ENCODE measurements at places on chromosomes 5 and 9.

GRCh38 chr9:138038244-138038671 is 160.7 kb downstream of the CACNA1B start:
- DNase-seq = no peak

- DNase-seq = no peak
Observed at GRCh38 chr5:73540192-73540591, 25.2 kb downstream of the ANKRA2 start.

GRCh38 chr9:96461336-96461735 is 11.4 kb downstream of the HABP4 start:
- no peak for DNase-seq

DNA sequence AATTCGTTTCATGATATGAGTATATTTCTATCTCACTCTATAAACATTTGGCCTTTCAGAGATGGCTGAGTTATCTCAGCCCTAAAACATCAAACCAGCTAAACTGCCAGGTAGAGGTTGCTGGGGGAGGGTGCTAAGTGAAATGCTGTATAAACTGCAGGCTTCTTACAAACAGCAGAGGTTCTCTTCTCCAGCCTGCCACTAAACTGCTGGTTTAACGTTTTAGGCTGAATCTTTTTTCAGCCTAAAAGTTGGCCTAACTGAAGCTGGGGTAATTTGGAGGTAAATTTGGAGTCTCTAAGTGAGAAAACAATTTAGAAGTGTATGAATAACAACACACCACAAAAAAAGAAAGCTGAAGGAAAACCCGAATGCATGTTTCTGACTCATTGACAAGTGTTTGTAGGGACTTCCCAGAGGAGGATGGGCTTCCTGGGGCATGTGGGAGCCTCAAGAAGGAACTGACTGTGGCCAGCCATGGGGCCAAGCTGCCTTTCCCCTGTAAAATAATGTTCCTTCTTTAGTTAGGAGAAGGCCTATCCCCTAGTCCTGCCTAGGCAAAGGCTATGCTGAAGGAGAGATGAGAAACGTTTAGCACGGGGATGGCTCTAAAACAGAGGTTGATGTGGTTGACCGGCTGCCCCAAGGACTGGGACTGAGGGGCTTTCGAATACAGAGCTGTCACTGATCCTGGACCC is 44.3 kb downstream of the SLC28A3 start:
- DNase-seq = no peak

GRCh38 chr9:137457406-137458193 is 1.5 kb downstream of the NSMF start:
- DNase-seq = no peak

- DNase-seq = no peak
Observed at GRCh38 chr5:65391591-65391990, 90.1 kb downstream of the ADAMTS6 start.

GRCh38 chr9:124038790-124039633 is 27.4 kb downstream of the LHX2 start:
- no peak for DNase-seq

DNA sequence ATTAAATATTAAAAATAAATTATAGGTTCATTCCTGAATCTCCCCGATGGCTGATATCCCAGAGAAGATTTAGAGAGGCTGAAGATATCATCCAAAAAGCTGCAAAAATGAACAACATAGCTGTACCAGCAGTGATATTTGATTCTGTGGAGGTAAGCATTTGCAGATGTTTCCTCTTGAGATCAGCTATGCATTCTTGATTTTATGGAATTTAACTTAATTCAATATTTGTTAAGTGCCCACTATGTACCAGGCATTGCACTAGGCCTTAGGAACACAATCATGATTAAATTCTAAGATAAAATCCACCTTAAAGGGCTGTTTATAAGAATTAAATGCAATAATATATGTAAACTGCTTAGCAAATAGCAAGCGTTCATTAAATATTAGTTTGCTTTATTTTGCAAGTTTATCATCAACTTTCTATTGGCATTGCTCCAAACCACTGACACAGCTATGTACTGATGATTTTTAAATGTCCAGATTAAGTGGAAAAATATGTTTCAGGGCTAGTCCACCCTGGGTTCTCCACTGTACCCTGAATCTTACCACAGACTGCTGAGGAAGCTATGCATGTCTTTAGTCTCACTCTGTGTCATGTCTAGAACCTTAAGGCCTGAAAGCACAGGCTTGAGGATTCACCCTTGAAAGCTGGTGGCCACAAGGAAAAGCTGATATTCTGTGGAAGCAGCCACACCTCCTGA is 33.2 kb downstream of the SLC22A4 start:
- DNase-seq = no peak

DNA sequence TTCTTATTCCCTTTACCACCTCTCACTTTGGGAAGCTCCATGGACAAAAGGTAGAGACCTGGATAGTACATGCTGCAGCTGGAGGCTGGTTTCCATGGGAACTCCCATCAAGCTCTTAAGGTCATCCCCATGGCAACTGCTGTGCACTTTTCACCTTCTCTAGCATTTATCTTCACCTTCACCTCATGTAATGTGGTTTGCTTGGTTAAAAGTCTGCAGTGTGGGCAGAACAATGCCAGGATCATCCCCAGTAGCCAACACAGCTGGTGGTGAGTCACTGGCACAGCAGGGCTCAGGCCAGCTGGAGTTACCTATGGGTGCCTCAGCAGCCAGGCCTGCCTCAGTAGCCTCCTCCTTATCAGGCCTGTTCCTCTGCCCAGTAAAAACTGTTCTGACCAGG is 210.5 kb downstream of the GRIA1 start:
- DNase-seq = no peak

DNA sequence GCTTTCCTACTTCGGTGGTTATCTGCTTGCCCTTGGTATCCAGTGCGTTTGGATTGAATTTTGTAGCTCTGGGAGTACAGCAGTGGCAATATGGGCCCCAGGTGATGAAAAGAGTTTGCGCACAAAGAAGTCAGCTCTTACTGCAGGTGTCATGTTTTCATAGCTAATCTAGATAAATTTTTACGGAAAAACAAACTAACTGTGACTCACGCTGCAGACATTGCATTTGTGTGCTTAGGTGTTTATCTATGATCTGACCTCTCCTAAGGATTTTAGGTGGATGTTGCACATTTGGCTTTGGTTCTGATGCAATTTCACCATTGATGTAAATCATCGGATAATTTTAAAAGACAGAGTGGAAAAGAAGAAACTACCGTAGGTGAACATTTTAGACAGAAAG is 92.1 kb downstream of the VCAN start:
- no peak for DNase-seq

Measured in stimulated activated CD8-positive, alpha-beta memory T cell treated with anti-CD3 and anti-CD28 coated beads, Interleukin-4, amount 100 ng/mL, for 1 hour (primary cell).